Ascending aorta (tissue), 2 donors: ENCODE measurements at places on chromosomes 1 and 21. TPM values are rescaled to one million over a fixed set of nuclear protein-coding genes. Genes with fewer than 3 reads are reported as not detected.
A peak's percentile ranks its signal among the peaks of the same experiment; 100 is the strongest.

Gene NBPF4
- not detected for total RNA-seq

Gene LRRC38
- not detected for total RNA-seq

Gene MROH9
- not detected for total RNA-seq

Gene SLC44A3
- not detected for total RNA-seq

DNA sequence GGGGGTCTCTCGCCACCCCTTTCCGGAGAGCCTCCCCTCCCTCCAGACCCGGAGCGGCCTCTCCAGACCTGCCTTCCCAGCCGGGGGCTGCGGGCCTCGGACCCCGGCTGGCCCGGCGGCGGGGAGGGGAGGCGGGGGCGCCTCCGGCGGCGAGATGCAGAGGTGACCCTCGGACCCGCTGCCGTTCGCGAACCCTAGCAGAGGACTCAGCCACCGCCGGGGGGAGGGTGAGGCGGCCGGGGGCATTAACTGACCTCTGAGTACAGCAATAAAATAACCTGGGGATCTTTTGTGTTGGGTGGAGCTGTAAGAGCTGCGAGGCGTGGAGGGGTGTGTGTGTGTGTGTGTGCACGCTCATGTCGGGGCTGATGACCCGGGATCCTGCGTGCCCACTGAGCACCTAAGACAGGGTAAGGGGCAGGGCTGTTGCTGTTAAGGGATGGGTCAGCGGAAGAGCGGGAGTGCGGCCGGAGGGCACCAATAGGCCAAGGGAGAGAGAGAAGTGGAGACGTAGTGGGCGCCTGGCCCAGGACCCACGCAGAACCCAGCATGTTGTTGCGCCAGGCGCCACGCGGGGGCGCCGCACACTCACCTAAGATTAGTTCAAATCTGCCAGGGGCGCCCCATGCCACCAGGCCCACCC lies 6.3 kb downstream of the HAPLN2 start:
- H3K27ac ChIP-seq: no peak overlapping the region
- H3K36me3 ChIP-seq: no peaks in the 10 kb centered on the region
- peaks cover 8% of the 10 kb centered on the region for H3K4me1 ChIP-seq
- peaks cover 29% of the 10 kb centered on the region for H3K27me3 ChIP-seq
- H3K4me3 ChIP-seq: peak overlapping the region; percentile 62
- no peak for DNase-seq

- H3K4me1 ChIP-seq: peaks cover 7% of the 10 kb centered on the region
- H3K27me3 ChIP-seq: no peaks in the 10 kb centered on the region
- H3K4me3 ChIP-seq: peak overlapping the region; percentile 74
- DNase-seq: no peak
Observed at GRCh38 chr1:10793129-10793651, 3.3 kb downstream of the CASZ1 start.
